ENCODE measurements at places on chromosomes 4 and X. TPM values are rescaled to one million over a fixed set of nuclear protein-coding genes. Genes with fewer than 3 reads are reported as not detected.

Gene TMSB15C
- total RNA-seq: 3.4 TPM

DNA sequence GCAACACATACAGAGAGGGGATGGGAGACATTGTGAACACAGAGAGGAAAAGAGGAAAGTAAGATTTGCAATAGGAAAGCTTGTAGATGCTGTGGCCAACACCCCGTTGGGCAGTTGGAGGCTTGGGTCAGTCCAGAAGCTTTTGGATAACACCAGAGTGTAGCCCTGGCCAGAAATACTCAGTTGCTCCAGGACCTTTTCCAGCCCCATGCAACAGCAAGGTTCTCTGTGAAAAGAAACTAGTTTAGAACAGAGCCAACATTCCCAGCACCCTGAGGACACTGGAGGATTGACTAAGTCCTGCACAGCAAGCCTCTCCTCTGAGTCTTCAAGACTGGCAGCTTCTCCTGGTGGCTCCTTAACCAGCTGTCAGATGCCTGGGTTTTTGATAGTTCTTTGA is 27.9 kb upstream of the NAF1 start:
- DNase-seq: no peak

DNA sequence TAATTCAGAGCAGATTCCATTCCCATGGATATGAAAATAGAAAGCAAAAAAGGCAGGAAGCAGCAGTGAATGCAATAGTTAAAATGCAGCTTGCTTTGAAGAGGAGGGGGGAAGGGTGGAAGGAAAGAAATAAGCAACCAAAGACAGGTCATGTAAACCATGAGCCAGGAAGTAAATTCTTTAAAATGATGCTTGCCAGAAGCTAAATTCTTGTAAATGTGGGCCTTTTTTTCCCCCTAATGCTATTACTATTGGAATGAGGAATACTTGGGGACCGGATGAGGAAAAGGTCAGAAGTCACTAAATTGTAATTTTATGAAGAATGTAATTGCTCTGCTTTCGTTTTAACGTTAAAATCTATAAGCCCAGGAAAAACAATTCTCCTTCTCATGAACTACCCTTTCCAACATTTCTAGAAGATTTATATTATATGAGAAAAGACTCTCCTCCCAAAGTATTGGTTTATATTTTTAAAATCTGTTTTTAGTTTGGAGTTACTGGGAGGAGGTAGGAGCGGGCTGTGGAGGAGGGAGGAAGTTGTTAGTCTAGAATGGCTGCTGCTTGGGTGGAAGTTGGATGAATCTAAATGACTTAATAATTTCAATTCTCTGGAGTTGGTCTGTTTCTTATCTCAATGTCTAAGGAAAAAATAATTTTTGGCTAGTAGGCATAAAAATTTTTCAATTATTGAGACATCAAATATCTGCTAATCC is 77.6 kb upstream of the PCDH18 start:
- DNase-seq: no peak

Gene SLC49A3
- 0.85 TPM for total RNA-seq

- no peak for DNase-seq
Observed at GRCh38 chr4:104763554-104764222, 269.0 kb upstream of the CXXC4 start.

GRCh38 chr4:147837435-147837834 is 105.5 kb downstream of the ARHGAP10 start:
- no peak for DNase-seq

Gene FRMD7
- 0.34 TPM for total RNA-seq

DNA sequence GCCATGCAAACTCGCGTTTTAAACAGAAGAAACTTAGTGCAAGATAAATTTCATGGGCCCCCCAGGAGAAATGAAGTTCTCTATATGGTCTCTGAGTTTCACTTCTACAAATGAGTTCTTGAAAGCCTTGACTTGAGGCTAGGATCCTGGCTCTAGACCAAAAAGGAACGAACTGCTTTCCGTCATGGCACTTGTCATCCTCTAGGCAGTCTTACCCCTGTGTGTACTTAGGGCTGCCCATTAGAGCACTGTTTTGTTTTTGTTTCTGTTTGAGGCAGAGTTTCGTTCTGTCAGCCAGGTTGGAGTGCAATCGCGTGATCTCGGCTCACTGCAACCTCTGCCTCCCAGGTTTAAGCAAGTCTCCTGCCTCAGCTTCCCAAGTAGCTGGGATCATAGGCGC is 29.0 kb downstream of the RNF4 start:
- DNase-seq: no peak

Gene TMEM255A
- total RNA-seq: 0.15 TPM

GRCh38 chr4:4762909-4763821 is 96.3 kb upstream of the MSX1 start:
- DNase-seq: peak; percentile 43

- DNase-seq: no peak
Observed at GRCh38 chr4:79467246-79467932, 59.4 kb upstream of the GK2 start.

DNA sequence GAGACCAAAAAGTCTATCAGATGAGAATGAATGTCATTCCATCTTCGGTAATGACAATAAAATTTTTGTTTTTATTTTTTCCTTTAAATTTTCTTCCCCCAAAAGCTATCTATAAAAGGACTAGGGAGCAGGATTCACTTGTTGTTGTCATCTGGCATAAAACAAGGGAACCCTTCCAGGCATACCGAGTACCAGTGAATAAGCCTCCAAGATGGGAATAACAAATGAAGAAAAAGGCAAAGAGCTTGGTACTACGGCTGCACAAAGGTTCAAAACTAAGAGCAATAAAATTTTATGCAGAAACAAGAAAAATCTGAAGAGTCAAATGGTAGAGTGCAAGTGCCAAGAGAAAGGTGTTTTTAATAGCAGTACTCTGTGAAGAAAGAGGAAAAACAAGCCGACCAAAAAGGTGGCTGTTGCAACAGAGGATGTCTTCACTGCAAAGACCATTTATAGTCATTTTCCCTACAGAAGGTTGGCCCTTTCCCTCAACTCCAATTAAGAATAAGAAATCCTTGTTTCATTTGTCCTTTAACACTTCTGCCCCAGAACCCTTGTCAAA is 25.8 kb downstream of the PPP3CA start:
- DNase-seq: no peak

Gene PAGE1
- not detected for total RNA-seq

Gene KCNE5
- 0.85 TPM for total RNA-seq

Gene RHOXF2B
- total RNA-seq: not detected

Gene AFM
- not detected for total RNA-seq

DNA sequence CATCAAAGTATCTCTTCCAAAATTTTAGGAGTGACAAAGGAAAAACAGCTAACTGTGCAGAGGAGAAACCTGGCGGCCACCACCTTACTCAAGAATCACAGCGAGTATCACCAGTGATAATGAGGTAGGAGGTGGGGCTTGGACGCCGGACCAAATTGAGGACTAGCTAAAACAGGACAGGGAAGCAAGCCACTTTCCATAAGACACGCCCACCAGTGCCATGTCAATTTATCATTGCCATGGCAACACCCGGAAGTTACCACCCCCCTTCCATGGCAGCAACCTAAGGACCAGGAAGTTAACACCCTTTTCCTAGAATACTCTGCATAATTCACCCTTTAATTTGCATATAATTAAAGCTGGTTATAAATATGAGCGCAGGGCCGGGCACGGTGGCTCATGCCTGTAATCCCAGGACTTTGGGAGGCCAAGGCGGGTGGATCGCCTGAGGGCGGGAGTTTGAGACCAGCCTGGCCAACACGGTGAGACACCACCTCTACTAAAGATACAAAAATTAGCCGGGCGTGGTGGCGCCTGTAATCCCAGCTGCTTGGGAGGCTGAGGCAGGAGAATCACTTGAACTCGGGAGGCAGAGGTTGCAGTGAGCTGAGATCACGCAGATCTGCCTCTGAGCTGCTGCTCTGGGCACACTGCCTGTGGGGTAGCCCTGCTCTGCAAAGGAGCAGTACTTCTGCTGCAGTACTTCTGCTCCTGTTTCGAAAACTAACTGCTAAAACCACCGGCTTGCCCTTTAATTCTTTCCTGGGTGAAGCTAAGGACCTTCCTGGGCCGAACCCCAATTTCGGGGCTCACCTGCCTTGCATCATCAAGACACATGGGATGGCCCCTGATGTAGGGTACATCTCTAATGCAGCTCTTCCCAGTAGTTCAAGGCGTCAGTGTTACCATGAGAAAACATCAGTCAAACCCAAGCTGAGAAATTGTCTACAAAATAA is 116.7 kb downstream of the HMX1 start:
- DNase-seq: peak; percentile 41

DNA sequence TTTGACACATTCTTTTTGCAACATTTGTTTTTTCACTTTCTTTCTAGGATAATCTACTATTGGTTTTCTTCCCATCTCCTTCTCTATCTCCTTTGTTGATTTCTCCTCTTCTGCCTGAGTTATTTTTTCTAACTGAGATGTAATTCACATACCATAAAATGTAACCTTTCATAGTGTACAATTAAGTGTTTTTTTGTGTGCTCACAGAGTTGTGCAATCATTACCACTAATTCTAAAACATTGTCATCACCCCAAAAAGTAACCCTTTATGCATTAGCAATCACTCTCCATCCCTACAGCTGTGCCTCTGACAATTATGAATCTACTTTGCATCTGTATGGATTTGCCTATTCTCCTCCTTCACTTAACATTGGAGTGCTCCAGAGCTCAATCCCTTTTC is 66.6 kb upstream of the FHL1 start:
- DNase-seq: no peak

Gene MAGEB17
- total RNA-seq: not detected

Gene FAM90A26
- not detected for total RNA-seq

Gene ZCCHC18
- total RNA-seq: 6.8 TPM

DNA sequence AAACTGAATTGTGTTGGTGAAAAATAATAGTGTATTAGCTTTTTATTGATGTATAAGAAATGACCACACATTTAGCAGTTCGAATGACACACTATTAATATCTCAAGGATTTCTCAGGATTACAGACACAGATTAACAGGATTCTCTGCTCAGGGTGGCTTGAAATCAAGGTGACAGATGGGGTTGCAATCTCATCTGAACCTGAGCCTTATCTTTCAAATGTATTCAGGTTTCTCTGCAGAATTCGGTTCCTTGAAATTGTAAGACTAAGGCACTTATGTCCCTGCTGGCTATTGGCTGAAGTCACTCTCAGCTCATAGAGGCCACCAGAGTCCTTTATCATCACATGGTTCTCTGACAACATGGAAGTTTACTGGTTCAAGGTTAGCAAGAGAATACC is 1780.1 kb downstream of the ARAP2 start:
- no peak for DNase-seq

Gene NPNT
- total RNA-seq: 2.7 TPM

Gene GPR50
- total RNA-seq: not detected

DNA sequence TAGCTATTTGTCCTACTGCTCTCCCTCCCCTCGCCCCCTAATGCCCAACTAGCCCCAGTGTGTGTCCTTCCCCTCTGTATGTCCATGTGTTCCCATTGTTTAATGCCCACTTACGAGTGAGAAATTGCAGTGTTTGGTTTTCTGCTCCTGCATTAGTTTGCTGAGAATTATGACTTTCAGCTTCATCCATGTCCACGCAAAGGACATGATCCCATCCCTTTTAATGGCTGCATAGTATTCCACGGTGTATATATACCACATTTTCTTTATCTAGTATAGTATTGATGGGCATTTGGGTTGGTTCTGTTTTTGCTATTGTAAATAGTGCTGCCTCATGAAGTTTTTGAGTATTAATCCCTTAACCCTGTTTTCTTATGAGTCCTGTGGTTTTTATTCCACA is 33.6 kb upstream of the CFAP299 start:
- no peak for DNase-seq

GRCh38 chr4:71270901-71271300 is 67.9 kb upstream of the SLC4A4 start:
- DNase-seq: no peak

DNA sequence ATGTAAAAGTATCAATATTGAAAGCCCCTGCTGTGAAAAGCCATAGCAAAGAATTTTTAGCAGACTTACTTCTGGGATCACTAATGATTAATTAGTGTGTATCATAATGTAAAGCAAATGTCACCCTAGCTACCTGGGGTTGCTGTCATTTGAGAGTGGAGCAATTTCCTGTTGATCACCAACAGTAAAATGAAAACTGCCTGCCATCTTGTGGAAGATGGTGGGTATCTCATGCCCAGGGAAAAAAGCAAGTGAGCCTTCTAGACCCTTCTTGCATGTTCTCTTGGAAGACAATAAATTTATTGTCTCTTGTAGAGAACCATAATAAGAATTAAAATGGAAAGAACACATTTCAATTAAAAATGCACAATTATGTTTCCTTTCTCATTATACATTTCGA is 360.2 kb downstream of the ZIC3 start:
- DNase-seq: no peak

- DNase-seq: no peak
Observed at GRCh38 chrX:11064851-11065600, 46.1 kb upstream of the HCCS start.

DNA sequence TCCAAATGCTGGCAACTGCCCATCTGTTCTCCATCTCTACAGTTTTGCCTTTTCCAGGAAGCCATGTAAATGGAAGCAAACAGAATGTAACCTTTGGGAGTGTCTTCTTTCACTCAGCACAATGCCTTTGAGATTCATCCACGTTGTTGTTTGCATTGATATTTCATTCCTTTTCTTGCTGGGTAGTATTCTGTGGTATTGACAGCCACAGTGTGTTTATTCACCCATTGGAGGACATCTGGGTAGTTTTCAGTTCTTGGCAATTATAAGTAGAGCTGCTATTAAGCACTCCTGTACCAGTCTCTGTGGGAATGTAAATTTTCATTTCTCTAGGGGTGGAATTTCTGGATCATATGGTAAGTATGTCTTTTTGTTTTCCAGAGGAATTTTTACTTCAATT is 194.3 kb upstream of the RPS6KA3 start:
- no peak for DNase-seq

Gene FAM156B
- total RNA-seq: 18.3 TPM

DNA sequence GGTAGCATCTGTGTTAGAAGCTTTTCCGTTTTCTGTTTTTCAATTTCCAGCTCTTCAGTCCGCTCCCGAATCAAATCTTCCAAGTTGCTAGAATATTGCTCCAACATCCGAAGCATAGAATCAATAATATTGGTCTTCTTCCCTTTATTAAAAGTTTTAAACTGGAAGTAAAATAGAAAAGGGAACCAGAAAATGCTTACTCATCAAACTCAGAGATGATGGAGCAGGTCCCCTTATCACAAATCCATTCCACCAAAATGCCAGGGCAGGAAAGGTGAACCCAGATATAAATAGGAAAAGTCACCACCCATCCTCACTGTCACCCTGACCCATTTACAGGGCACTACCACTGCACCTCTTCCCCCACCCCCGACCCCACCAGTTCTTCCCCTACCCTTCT is 89.0 kb downstream of the GUCY2F start:
- DNase-seq: no peak
